ENCODE measurements at places on chromosomes 11 and 22.

DNA sequence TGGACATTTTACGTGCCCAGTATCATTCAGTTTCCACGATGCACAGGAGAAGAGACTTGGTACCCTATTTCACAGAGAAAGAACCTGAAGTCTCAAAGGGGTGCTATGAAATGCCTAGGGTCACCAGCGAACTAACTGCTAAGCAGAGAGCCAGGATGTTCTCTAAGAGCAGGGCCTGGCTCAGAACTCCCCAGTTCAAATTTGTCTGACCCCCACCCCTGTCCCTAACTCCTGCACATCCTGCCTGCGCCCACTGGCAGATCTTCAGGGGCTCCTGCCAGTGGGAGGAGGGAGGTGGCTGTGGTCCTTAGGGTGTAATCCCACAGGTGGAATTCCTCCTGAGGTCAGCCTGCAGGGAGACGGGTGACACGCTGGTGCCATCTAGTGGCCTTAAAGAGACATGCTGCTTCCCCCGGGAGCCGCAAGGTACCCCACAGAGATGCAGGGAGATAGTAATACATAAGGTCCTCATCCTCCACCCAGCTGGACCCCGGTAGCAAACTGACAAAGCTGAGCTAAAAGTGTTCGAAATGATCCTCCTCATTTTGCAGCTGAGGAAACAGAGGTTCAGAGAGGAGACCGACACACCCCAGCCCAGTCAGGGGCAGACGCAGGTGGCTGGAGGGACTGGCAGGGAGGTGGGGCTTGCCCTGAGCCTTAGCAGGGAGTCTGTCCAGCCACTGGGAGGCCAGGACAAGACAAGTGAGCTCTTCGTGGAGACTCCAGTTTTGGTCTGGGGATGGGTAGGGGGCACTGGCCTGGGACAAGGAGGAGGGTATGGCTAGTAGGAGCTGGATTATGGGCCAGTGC is 34.1 kb downstream of the MB start:
- DNase-seq = peak; percentile 64

- DNase-seq = no peak
Observed at GRCh38 chr22:39259666-39260065, 14.9 kb upstream of the PDGFB start.

DNA sequence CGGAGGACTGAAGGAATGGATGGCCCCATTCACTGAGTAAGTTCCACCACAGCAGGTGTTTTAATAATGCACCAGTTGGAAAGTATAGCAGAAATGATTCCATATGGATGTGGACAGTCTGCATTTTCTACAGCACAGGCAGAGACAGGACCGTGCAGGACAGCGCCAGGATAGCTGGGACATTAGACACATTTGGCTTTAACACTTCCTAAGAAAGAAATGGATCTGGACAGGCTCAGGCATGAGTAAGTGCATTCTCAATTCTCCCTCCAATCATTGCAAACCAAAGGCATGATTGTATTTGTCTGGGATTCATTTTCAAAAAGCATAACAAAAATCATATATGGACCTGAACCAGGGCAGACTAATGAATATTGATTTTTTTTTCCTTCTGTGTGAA is 233.0 kb upstream of the POU2AF2 start:
- no peak for DNase-seq

DNA sequence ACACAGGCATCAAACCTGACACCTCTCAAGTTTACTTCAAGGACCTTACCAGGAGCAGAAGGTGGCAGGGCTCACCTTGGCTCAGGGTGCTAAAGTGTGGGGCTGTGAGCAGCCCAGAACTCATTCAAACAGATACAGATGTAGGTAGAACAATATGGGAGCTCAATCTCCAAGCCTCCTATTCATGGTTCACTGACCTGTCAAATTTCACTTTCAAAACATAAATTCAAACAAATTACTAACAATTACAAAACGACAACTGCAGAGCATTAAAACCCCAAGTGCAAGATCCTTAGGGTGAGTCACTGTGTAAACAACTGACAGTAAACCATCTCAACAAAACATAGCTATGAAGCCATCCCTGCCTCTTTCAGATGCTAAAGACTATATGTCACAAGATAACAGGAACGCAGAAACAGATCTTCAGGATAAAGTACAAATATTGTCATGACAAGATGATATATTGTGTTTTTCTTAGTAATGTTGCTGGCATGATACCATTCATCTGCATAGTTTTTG is 303.5 kb upstream of the ANO3 start:
- DNase-seq = no peak

GRCh38 chr22:35134637-35135036 is 68.7 kb downstream of the ISX start:
- no peak for DNase-seq

DNA sequence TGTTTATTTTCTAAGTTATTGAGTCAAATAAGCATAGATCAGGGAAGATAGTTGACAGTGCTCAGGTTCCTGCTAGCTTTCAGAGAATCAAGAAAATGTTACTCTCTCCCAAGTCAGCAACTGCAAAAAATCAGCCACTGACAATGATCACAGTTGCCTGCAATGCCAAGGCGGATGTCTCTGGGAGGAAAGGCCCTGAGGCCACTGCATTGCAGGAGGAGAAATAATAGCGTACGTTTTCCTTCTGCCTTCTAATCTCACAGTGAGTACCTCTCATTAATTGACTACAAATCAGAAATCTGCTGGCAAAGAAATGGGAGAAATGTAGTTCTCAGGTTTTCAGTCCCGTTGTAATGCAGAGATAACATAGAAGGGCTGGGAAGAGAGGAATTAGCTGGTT is 54.0 kb upstream of the SPON1 start:
- DNase-seq = no peak

GRCh38 chr11:107123022-107123421 is 104.7 kb upstream of the GUCY1A2 start:
- DNase-seq = no peak

DNA sequence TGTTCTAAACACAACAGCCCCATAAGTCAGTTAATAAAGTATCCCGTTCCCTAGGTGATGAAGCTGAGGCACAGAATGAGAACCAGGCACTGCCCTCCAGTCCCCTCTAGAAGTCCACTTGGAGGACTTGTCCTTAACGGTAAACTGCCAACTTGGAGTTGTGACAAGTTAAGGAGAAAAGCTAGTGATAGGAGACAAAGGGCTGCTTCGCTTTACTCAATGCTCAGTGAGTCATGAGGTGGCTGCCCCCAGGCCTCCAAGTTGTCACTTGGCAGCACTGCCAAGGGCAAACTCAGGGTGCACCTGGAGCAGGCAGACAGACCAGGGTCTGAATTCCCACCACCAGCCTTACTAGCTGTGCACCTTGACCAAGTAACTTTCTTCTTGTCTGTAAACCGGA is 13.5 kb downstream of the SLC43A1 start:
- DNase-seq = no peak

GRCh38 chr11:73177380-73177777 is 35.3 kb upstream of the FCHSD2 start:
- DNase-seq = no peak

DNA sequence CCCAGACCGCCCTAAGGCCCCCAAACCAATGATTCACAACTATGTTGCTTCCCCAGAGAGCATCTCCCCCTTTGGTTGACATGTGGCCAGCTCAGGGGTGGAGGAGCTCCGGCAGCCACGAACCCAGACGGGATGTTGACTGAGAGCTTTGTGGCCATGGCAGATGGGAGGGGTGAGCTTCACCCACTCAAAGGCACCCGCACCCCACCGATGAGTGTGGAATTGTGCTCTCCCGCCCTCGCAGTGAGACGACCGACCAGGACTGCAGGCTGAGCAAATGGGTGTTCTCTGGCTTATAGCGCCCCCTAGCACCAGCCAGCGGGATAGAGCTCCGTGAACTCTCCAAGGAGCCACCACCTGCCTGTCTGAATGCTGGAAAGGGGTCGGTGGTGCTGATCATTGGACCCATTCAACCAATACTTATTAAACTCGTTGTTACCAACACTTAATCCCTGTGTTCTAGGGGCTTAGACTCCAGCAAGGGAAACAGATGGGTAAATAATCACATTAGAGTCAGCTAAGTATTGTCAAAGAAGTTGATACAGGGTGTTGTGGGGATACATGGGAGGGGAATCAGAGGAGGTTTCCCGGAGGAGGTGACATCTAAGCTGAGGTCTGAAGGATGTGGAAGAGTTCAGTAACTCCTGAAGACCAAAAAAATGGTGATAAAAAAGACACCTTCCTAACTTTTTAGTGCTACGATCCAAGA is 4.5 kb upstream of the TIMP3 start:
- peak; percentile 49 for DNase-seq

Measured in activated T-cell treated with anti-CD3 and anti-CD28 coated beads, Interleukin-2, amount 50 U/mL, for 1 hour (primary cell).